ENCODE measurements at places on chromosomes 2 and 18. TPM values are rescaled to one million over a fixed set of nuclear protein-coding genes. Genes with fewer than 3 reads are reported as not detected.

- H3K27me3 ChIP-seq: no peaks in the 10 kb centered on the region
- no peak overlapping the region for H3K4me3 ChIP-seq
- no peaks in the 10 kb centered on the region for H3K36me3 ChIP-seq
Observed at GRCh38 chr18:32355896-32356295, 114.8 kb downstream of the GAREM1 start.

DNA sequence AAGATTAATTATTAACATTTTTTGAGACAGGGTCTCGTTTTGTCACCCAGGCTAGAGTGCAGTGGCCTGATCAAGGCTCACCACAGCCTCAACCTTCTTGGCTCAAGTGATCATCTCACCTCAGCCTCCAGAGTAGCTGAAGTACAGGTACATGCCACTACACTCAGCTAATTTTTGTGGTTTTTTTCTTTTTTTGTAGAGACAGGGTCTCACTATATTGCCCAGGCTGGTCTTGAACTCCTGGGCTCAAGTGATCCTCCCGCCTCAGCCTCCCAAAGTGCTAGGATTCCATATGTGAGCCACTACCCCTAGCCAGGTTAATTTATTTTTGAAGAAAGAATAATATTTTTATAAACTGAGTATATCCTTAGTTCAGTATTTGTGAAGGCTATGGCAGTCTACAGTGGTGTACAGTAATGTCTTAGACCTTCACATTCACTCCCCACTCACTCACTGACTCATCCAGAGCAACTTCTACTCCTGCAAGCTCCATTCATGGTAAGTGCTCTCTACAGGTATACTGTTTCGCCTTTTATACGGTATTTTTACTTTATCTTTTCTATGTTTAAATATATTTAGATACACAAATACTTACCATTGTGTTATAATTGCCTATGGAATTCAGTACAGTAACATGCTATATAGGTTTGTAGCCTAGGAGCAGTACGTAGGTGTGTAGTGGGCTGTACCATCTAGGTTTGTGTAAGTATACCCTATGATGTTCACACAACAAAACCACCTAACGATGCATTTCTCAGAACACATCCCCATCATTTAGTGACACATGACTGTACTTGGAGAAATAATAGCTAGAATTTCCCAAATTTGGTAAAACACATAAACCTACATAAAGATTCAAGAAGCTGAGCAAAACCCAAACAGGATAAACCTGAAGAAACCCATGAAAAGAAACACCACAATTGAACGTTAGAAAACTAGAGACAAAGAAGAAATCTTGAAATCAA, 38.6 kb downstream of the MGAT4A start:
- H3K27me3 ChIP-seq: no peaks in the 10 kb centered on the region
- no peak overlapping the region for H3K27ac ChIP-seq
- no peaks in the 10 kb centered on the region for H3K4me1 ChIP-seq
- no peak for DNase-seq

GRCh38 chr2:102061286-102061699, 69.5 kb downstream of the IL1R2 start:
- no peaks in the 10 kb centered on the region for H3K36me3 ChIP-seq
- no peak for DNase-seq
- H3K27me3 ChIP-seq: no peaks in the 10 kb centered on the region
- no peak overlapping the region for H3K4me3 ChIP-seq
- no peak overlapping the region for H3K27ac ChIP-seq

- H3K27ac ChIP-seq: no peak overlapping the region
- DNase-seq: no peak
- H3K36me3 ChIP-seq: no peaks in the 10 kb centered on the region
- H3K27me3 ChIP-seq: no peaks in the 10 kb centered on the region
- no peaks in the 10 kb centered on the region for H3K4me1 ChIP-seq
- H3K4me3 ChIP-seq: no peak overlapping the region
Observed at GRCh38 chr18:23063502-23063901, 71.8 kb upstream of the CABLES1 start.

- H3K36me3 ChIP-seq: no peaks in the 10 kb centered on the region
- no peak overlapping the region for H3K27ac ChIP-seq
- no peaks in the 10 kb centered on the region for H3K27me3 ChIP-seq
Observed at GRCh38 chr2:60855989-60856669, 25.2 kb upstream of the REL start.

GRCh38 chr2:43329637-43330036, 103.2 kb upstream of the ZFP36L2 start:
- H3K4me1 ChIP-seq: peaks cover 65% of the 10 kb centered on the region
- no peak overlapping the region for H3K4me3 ChIP-seq

DNA sequence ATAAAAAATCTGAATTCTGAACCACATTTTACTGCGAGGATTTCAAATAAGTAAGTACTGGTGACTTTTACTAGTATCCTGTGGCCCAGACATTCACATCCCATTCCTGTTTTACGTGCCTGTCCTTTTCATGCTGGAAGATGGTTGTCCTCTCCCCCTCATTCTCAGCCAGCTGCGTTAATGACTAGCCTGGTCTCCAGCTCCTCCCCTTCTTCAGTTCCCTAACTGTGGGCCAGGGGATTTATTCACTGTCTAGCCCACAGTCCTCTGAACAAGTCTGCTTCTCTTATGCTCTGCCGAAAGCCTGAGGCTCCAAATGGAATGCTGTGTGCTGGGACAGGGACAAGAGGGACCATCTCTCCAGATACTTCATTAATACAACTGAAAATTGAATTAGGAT, 373.9 kb downstream of the PTPRM start:
- H3K4me3 ChIP-seq: no peak overlapping the region
- no peak for DNase-seq
- H3K4me1 ChIP-seq: peaks cover 16% of the 10 kb centered on the region
- no peaks in the 10 kb centered on the region for H3K36me3 ChIP-seq
- no peaks in the 10 kb centered on the region for H3K27me3 ChIP-seq
- peak overlapping the region; percentile 24 for H3K27ac ChIP-seq

DNA sequence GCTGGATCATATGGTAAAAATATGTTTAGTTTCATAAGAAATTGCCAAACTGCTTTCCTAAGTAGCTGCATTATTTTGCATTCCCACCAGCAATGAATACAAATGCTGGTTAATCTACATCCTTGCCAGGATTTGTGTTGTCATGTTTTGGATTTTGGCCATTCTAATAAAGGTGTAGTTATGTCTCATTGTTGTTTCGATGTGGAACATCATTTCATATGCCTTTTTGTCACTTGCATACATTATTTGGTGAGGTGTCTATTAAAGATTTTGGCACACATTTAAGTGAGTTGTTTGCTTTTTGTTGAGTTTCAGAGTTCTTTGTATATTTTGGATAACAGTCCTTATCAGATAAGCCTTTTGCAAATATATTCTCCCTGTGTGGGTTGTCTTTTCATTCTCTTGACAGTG, 299.2 kb upstream of the TFPI start:
- no peaks in the 10 kb centered on the region for H3K36me3 ChIP-seq
- H3K27me3 ChIP-seq: no peaks in the 10 kb centered on the region
- H3K4me3 ChIP-seq: no peak overlapping the region
- H3K27ac ChIP-seq: no peak overlapping the region
- DNase-seq: no peak

GRCh38 chr18:70195014-70195614, 10.4 kb downstream of the RTTN start:
- DNase-seq: no peak
- no peak overlapping the region for H3K4me3 ChIP-seq
- peaks cover 20% of the 10 kb centered on the region for H3K36me3 ChIP-seq
- no peak overlapping the region for H3K27ac ChIP-seq

DNA sequence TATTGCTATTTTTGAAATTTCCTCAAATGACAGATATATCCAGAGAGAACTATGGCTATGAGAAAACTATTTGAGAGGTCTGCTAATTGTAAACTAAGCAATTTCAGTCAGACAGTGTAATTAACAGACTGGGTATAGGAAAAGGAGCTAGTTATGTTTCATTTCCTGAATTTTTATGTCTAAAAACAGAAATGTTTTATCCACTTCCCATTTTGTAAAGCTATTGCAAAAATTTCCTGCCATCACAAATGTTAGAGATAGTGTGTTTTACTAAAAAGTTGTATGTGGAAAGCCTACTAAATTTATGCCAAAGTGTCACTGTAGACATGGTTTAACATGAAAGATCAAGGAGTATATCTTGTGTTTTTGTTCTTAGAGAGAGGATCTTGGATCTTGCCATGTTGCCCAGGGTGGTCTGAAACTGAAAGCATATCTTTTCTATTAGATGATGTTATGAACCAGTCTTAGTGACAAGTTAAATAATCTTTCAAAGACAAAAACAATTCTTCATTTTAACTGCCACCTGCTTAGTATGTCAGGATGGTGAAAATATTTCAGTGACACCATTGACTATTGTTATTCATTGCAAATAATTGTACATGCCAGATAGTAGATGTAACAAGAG, 40.5 kb upstream of the ITPRID2 start:
- H3K27me3 ChIP-seq: no peaks in the 10 kb centered on the region
- no peak overlapping the region for H3K4me3 ChIP-seq
- peaks cover 11% of the 10 kb centered on the region for H3K4me1 ChIP-seq
- H3K27ac ChIP-seq: no peak overlapping the region
- DNase-seq: no peak

DNA sequence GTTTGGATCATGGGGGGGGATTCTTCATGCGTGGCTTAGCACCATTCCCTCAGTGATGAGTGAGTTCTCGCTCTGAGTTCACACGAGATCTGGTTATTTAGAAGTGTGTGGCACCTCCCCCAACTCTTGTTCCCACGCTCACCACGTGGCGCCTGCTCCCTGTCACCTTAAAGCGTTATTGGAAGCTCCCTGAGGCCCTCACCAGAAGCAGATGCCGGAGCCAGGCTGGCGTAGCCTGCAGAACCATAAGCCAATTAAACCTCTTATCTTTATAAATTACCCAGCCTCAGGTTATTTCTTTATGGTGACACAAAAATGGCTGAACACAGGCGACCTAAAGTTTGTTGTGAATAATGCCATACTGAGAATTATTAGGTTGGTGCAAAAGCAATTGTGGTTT, 10.5 kb upstream of the MTCL1 start:
- H3K27ac ChIP-seq: no peak overlapping the region
- H3K27me3 ChIP-seq: no peaks in the 10 kb centered on the region

GRCh38 chr2:17800219-17800618, 16.0 kb upstream of the MSGN1 start:
- no peak overlapping the region for H3K27ac ChIP-seq
- no peaks in the 10 kb centered on the region for H3K4me1 ChIP-seq
- H3K27me3 ChIP-seq: no peaks in the 10 kb centered on the region
- no peaks in the 10 kb centered on the region for H3K36me3 ChIP-seq
- no peak for DNase-seq

DNA sequence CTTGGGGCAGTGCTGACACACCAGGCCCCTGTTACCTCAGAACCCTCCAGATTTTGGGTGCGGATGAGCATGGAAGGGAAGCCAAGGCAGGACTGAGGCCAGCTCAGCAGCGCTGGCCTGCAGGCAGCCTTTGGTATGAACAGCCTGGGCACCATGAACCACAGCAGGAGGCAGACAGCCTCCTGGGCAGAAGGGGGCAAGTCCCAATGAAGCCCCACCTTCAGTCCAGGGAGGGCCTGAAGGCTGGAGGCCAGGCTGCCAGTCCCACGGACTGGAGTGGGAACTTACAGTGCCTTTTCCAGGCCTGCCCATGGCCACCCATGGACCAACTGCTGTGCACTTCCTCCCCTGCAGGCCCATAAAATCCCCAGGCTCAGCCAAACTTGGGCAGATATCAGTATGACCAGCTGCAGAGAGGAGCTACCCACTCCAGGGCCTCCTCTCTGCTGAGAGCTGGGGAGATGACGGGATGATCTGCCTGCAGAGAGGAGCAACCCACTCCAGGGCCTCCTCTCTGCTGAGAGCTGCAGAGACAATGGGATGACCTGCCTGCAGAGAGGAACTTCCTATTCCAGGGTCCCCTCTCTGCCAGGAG, 74.7 kb downstream of the NEURL3 start:
- no peak overlapping the region for H3K4me3 ChIP-seq
- no peaks in the 10 kb centered on the region for H3K36me3 ChIP-seq
- peaks cover 4% of the 10 kb centered on the region for H3K4me1 ChIP-seq
- H3K27me3 ChIP-seq: no peaks in the 10 kb centered on the region
- H3K27ac ChIP-seq: no peak overlapping the region
- DNase-seq: no peak

- peak; percentile 49 for DNase-seq
- H3K27ac ChIP-seq: no peak overlapping the region
- peaks cover 10% of the 10 kb centered on the region for H3K4me1 ChIP-seq
- no peaks in the 10 kb centered on the region for H3K27me3 ChIP-seq
- H3K36me3 ChIP-seq: no peaks in the 10 kb centered on the region
Observed at GRCh38 chr18:13211534-13211933, 7.0 kb upstream of the LDLRAD4 start.

DNA sequence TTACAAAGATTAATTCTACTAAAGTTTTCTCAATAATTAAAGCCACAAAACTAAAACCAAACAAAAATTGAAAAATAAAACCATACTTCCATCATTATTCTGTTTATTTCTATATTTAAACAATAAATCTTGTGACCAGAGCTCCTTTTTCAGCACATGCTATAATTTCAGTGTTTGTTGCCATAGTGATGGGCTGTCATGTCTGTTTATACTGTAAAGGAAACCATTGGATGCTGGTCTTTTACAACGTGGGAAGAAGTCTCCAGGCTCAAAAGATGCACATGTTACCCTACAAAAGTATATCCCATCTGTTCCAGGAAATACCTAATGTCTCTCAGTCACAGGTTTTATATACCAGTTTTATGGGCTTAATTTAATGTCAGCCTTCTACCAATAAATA, 100.1 kb upstream of the MC2R start:
- no peaks in the 10 kb centered on the region for H3K36me3 ChIP-seq
- DNase-seq: no peak
- H3K27me3 ChIP-seq: no peaks in the 10 kb centered on the region
- H3K27ac ChIP-seq: no peak overlapping the region
- H3K4me3 ChIP-seq: no peak overlapping the region

DNA sequence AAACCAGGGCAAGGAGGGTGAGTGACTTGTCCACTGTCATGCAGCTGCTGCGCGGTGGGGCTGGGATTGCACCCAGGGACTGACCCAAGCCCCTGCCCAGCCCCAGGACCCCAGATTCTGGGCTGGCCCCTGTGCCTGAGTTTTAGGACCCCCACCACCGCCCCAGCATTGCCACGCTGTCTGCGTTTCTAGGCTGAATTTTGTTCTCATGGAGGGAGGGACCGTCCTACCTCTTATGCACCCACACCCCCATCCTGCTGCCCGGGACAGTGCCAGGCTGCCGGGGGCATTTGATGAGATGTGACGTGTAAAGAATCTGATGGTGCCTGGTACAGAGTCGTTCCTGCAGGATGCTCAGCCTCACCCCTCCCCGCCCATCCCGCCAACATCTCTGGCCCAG, 111.0 kb upstream of the ODC1 start:
- no peak overlapping the region for H3K4me3 ChIP-seq
- no peaks in the 10 kb centered on the region for H3K4me1 ChIP-seq
- H3K36me3 ChIP-seq: no peaks in the 10 kb centered on the region
- no peak for DNase-seq

GRCh38 chr2:44579115-44579836, 217.5 kb downstream of the CAMKMT start:
- no peak overlapping the region for H3K4me3 ChIP-seq
- H3K4me1 ChIP-seq: no peaks in the 10 kb centered on the region
- H3K36me3 ChIP-seq: no peaks in the 10 kb centered on the region
- no peak overlapping the region for H3K27ac ChIP-seq

The TLX2 gene
- total RNA-seq: not detected

The PLCD4 gene
- 3.1 TPM for total RNA-seq

The FLACC1 gene
- total RNA-seq: 3.9 TPM

The APCDD1 gene
- 13.5 TPM for total RNA-seq

The CFC1 gene
- not detected for total RNA-seq

The CFAP65 gene
- 1.3 TPM for total RNA-seq

The IL1B gene
- not detected for total RNA-seq

The PAX8 gene
- 2,156 TPM for total RNA-seq
